Ovary (tissue), 10 donors: ENCODE measurements at places on chromosomes 3 and 15. TPM values are rescaled to one million over a fixed set of nuclear protein-coding genes. Genes with fewer than 3 reads are reported as not detected.

Gene CADM2
- 1.9 TPM for total RNA-seq

- DNase-seq, result no peak
Measured at GRCh38 chr15:60899322-60899966, 329.7 kb downstream of the RORA start.

DNA sequence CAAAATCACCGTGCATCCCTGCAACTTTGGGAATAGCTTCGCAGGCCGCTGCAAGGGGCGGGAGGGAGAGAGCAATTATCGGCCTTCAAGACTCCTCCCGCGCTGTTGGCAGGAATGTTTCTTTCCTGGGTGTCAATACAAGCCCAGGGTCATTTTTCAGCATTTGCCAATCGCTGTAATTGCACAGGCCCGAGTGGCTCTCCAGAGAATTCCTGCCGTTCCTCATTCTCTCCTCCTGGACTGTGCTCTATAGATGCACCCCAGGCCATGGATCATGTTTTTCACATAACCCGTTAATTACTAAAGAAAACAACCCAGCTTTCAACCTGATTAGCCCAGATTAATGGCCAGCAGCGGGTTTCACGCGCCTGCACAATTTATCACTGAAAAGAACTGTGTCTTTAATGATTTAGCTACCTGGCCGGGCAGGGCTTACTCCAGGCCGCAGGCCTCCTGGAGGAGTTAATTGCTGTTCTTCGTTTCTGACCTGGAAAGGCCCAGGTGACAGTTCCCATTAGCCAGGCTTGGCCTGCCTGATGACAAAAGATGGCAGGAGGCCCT is 144.3 kb downstream of the OPA1 start:
- DNase-seq, result no peak

Gene BCHE
- 0.48 TPM for total RNA-seq

Gene MYL3
- total RNA-seq, result 10.8 TPM

GRCh38 chr3:171533702-171534101 is 73.5 kb upstream of the TNIK start:
- DNase-seq, result no peak

Gene ADAMTS9
- 20.1 TPM for total RNA-seq

Gene ERICH6
- total RNA-seq, result 0.36 TPM

Gene TMEM40
- not detected for total RNA-seq

Gene RLBP1
- total RNA-seq, result not detected

DNA sequence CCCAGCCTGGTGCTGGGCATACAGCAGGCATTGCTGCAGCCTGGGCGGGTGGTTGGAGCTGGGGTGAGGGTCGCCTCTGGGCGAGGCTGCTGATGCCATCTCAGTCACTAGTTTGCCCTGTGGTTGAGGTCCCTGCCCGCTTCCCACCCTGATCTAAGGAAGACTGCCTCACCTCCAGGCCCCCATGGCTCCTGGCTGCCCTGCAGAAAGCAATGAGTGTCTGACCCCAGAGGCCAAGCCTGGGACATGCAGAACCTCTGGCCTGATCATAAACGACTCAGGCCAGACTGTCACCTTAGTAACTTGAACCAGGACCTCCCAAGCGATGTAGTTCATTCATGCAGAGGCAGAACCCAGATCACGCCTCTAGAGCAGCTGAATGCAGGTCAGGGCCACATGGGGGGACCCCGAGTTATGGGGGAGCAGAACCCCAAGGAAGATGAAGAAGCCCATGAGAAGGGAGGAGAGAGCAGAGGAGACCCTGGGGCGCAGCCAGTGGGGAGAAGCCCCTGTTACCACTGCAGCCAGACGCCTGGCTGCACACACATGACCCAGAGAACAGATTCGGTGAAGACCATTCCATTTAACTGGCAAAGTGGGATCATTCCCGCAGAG is 213.9 kb downstream of the TBC1D2B start:
- no peak for DNase-seq

GRCh38 chr3:157063926-157064325 is 96.0 kb downstream of the CCNL1 start:
- no peak for DNase-seq

GRCh38 chr3:399647-400046 is 203.1 kb downstream of the CHL1 start:
- no peak for DNase-seq

GRCh38 chr3:18351823-18352744 is 73.1 kb downstream of the SATB1 start:
- no peak for DNase-seq

DNA sequence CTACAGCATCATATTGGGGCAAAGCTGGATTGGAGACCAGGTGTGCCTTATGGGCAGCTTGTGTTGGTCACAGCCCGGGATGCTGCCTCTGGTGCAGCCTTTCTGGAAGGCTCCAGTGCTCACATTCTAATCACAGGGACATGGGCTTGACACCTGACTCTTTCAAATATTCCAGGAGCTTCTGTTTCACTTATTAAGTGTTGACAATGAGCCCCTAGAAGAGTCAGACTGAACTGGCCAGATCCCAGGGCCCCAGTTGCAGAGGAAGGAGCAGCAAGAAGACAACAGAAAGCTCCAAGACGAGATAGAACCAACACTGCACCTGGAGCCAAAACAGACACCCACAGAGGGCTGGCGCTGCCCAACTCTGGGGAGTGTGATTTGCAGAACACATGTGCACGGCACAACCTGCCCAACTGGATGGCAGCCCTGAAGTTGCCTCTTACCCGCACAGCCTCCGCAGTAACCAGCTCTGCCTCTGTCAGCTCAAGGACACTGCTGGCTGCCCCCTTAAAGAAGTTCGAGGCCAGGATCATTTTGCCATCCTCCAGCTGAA is 30.3 kb downstream of the ALDH1L1 start:
- no peak for DNase-seq

DNA sequence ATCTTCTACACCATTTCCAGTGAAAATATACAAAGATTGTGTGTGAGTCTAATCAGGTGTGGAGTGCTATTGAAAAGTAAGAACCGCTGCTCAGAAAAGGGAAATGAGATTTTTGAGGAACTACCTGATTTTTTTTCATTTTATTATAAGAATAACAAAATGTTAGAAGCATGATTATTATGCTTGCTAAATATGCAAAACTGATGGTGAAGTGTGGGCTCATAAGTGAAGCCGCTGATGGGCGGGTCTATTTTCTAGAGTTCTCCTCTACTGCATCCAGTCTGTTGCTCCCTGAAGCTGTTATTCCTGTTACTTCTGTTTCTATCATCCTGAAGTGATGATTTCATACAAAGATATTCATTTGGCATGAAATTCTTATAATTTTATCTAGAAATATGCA is 612.0 kb downstream of the CADM2 start:
- DNase-seq, result no peak

DNA sequence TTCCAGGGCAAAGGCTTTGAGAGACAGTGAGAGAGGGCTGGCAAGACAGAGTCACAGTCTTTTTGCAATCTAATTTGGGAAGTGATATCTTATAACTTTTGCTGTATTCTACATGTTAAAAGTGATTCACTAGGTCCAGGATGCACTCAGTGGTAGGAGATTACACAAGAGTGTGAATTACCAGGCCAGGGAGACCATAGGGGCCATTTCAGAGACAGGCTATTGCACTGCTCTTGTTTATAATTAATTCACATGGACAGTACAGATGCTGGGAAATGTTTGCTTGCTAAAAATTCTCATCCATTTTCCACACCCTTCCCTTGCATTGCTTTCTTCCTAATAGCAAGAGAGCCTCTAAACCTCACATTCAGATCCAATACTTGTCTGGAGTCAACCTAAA is 22.6 kb upstream of the POMGNT2 start:
- DNase-seq, result no peak

DNA sequence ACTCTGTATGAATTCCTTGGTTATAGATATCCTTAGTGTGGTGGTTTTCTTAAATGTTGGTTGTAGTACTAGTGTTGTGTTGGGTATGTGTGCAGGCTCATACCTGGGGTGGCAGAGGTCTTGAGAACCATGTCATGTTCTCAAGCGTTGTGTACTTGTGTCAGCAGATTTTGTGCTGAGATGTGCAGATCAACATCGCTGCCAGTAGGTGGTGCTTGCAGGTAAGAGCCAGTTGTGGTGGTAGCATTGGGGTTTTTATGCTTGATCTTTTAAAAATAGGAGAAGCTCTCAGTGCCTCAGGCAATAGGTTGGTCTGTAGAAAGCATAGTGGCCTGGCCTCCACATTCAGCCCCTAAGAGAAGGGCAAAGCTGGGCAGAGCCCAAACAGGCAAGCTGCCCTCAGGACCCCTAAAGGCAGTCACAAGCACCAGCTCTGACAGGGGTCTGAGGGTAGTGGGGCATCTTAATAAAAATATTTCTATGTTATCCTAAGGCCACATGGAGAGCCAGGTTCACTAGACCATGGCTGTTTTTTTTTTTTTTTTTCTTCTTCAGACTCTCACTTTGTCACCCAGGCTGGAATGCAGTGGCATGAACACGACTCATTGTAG is 164.0 kb downstream of the IL20RB start:
- no peak for DNase-seq

DNA sequence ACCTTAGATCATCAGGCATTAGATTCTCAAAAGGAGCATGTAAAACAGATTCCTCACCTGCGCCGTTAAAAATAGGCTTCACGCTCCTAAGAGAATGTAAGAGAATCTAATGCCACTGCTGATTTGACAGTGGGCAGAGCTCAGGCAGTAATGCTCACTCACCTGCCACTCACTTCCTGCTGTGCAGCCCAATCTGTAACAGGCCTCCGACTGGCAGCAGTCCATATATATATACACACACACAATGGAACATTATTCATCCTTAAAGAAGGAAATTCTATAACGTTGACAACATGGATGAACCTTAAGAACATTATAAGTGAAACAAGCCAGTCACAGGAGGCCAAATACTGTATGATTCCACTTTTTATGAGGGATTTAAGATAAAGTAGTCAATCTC is 24.5 kb downstream of the ZNF148 start:
- no peak for DNase-seq

GRCh38 chr3:133568294-133569014 is 5.0 kb upstream of the CDV3 start:
- DNase-seq, result no peak

- peak; percentile 30 for DNase-seq
Measured at GRCh38 chr3:101803173-101803782, 24.3 kb downstream of the NXPE3 start.

DNA sequence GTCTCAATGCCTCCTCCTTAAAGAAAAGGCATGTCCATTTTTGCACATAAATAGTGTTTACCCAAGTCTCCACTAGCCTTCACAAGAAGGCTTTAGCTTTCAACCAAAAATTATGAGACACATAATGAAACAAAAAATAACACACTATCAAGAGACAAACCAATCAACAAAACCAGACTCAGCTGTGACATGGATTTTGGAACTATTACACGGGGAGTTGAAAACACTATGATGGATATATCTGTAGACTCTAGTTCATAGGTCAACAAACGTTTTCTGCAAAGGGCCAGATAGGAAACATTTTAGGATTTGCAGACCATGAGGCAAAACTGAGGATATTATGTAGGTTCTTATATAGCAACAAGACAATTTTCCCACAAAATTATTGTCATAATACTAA is 24.9 kb downstream of the MYL3 start:
- DNase-seq, result no peak

DNA sequence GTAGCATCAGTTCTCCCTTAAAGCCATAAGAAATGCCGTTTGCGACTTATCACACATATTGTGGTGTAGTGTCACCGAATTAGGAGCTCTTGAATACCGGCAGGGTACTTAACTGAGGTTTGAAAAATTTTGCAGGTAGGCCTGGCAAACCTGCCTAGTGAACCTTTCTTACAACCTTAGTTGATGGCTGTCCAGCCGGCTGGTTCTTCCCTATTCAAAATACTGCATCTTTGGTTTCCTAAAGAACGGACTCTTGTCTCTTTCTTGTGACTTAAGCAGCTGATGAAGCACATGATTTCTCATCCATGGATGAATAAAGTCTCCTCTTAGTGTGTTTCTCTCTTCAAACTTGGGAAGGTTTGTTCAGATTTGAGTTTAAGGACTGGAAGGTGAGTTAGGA is 1.5 kb downstream of the RAB7A start:
- DNase-seq, result no peak

Gene ATG3
- 39.6 TPM for total RNA-seq

- no peak for DNase-seq
Measured at GRCh38 chr15:70615435-70616310, 147.7 kb downstream of the UACA start.

Gene WDR72
- 2.6 TPM for total RNA-seq

GRCh38 chr3:58686847-58687246 is 20.3 kb upstream of the FAM3D start:
- no peak for DNase-seq

Gene SEMA3B
- total RNA-seq, result 18.4 TPM

DNA sequence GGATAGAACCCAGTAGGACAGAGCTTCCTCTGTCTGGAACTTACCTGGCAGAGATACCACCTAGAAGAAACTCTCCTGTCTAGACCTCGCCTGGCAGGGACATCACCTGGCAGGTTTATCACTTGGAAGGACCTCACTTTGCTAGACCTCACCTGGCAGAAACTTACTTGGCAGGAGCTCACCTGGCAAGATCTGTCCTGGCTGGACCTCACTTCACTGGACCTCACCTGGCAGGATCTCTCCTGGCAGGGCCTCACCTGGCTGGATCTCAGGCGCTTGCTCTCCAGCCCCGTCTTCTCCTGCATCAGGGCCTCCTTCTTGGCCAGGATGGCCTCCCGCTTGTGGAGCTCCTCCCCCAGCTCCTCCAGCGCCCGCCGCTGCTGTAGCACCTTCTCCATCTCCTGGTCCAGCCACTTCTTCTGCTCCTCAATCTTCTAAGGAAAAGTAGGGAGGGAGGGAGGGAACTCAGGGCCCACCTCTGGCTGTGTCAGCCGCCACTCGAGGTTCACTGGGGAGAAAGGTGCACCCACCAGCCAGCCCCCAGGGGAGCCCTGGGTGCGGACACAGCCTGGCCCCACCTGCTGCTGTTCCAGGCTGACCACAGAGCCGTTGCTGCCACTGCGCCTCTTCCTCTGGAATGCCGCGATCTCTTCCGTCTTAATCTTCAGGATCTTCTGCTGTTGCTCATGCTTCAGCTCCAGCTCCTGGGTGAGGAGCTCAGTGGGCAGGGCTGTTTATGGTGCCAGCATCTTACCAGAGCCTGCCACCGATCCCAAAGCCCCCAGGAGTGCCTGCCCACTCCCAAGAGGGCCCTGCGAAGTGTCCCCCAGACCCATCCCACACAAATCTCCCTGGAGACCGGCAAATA is 22.5 kb downstream of the KIF7 start:
- no peak for DNase-seq

Gene HACD2
- total RNA-seq, result 33.2 TPM

DNA sequence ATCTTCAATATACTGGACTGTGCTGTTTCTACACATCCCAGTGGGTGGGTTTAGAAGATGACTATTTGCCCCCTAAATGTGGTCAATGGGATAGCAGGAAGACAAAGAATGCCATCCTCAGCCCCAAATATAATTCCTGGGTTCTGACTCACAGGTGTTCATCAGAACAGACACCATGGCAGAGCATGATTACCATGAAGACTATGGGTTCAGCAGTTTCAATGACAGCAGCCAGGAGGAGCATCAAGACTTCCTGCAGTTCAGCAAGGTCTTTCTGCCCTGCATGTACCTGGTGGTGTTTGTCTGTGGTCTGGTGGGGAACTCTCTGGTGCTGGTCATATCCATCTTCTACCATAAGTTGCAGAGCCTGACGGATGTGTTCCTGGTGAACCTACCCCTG is 3.0 kb downstream of the CXCR6 start:
- no peak for DNase-seq
